ENCODE measurements at places on chromosomes 3 and 15.
A peak's percentile ranks its signal among the peaks of the same experiment; 100 is the strongest.

DNA sequence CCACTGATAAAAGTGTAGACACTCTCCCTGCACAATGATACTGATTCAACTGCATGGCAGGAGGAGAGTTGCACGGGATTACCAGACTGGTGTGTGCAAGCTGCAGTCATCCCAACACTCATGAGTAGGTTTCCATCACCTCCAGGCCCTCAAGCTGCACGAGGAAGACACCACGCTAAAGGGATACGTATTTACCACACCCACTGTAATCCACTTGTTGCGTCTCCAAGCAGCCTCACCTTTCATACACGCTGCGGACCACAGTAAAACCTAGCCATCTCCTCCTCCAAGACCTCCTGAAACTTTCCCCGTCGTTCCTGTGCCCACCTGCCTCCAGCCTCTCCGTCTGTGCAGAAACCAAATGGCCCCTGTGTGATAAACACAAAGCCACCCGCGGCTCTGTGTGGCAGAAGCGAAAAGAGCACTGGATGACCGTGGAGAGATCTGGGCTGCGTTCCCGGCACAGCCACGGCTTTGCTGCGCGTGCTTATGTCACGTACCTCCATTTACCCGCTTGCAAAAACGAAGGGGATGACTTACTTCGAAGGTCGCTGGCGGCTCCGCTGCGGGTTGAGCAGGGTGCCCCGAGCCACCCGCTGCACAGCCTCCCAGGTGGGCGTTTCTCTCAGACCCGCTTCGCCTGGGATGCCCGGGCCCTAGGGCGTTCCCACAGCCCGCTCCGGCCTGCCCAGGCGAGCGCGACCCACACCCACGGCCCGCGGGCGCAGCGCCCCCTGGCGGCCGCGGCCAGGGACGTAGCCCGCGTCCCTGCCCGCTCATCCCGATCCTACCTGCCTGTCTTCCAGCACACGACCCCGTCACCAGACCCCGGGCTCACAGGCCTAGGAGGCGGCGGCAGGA, 643 bp downstream of the ABCC5 start:
- DNase-seq: peak; percentile 68

GRCh38 chr3:31253782-31254181, 278.9 kb upstream of the STT3B start:
- no peak for DNase-seq

DNA sequence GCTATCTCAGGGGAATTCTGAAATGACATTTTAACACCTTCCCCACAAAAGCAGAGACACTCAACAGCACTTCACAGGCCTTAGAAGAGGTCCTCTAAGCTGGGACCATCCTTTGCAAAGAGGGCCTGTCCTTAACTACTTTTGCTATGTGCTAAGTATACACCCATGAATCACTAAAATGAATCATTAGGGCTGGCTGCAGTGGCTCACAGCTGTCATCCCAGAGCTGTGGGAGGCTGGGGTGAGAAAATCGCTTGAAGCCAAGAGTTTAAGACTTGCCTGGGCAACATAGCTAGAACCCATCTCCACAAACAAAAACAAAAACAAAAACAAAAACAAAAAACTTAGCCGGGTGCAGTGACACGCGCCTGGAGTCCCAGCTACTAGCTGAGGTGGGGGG, 53.9 kb upstream of the MELTF start:
- DNase-seq: peak; percentile 24

GRCh38 chr3:50503504-50504342, at the start of gene CACNA2D2:
TSS of gene CACNA2D2 (minus strand) at chr3:50503634. CDS start at chr3:50503423, 211 bp downstream.
- DNase-seq: peak; percentile 70

DNA sequence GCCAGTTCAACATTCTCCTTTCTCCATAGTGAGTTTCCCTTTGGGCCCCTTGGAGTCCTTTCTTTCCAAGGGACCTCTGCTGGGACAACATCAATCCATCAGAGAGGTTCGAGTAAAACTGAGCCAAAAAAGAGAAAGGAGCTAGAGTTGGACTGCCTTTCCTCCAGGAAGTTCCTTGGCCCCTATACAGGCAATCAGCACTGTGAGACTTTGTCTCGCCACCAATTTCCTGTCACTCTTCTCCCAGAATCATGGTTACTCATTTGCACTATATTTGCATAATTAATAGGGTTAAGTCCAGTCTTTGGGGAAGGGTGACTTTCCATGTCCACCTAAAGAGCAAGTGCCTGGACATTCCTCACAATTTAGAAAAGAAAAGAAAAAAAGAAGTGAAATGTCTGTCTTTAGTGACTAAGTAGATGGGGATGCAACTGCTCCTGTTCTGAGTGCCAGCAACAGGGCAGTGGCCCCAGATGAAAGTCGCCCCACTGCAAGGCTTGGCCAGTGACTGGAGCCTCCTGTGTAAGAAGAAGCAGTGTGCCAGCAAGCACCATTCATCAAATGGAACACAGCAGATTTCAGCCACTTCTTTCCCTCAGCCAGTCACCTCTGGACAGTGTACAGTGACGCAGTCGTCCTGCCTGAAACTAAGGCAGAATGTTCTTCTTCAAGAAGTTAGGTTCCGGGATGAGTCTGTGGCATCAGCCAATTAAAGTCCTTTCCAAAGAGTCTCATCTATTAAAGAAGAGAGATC, 91.6 kb downstream of the FSIP1 start:
- no peak for DNase-seq

DNA sequence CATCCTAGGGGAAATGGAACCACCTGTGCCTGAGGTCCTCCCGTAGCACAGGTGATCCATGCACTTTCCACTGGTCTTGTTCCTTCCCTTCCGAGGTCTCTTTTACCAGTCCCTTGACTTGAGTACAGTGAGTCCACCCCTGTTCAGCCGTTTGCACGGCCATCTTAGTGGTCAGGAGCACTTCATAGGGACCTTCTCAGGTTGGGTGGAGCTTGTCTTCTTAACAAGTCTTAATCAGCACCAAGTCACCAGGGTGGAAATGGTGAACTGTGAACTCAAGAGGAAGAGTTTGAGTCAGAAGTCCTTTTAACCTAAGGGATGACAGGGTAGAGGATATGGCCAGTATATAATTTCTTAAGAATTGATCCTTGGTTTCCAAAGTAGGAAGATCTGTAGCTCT, 21.4 kb downstream of the ARL8B start:
- DNase-seq: no peak

DNA sequence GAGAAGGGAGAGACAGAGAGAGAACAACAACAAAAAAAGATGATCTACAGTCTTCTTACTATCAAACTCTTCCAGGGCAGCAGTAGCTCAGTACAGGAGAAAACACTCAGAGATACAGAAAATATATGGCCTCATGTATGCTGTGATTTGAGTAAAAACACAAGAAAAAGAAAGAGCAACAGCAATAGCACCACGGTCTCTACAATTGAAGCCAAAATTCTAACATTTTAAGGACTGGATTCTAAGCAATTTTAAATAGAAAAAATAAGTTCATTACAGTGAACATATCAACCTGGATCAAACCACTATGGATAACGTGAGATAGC, 43.5 kb upstream of the ALCAM start:
- DNase-seq: no peak

- DNase-seq: no peak
Observed at GRCh38 chr3:4083225-4084015, 219.7 kb upstream of the SETMAR start.

- no peak for DNase-seq
Observed at GRCh38 chr3:12458901-12459300, 25.4 kb upstream of the TSEN2 start.

- DNase-seq: no peak
Observed at GRCh38 chr15:74035121-74036017, 40.9 kb downstream of the PML start.

DNA sequence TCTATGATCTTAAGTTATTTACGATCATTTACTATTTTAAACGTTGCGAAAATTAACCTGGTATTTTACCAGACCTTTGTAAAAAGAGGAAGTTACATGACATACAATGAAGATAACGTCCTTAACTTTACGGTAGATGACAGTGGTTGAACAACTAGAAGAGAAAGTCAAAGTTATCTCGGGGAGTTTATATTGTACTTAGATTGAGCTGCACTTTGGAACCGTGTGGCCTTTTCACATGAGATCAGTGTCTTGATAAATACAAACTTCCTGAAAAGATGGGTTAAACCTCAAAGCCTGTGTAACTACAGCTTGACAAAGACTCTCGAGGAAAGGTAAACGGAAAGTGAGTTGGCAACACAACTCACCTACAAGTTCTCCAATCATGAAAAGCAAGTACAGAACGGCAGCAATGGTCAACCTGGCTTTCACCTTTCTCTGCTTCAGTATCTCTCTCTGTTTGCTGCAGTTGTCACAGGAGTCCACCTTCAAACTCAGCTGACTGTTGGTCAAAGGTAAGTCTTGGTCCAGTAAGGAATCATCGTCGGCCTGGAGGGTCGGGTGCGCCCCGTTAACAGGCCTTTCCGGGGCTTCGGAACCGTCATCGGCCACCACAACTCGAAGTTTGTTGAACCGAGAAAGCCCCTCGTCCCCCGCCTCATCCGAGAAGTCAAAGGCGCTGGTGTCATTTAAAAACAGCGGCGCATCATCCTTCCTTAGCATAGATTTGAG, 793 bp downstream of the SLC30A4 start:
- DNase-seq: no peak

GRCh38 chr3:102095383-102095782, 246.1 kb downstream of the NFKBIZ start:
- DNase-seq: no peak

DNA sequence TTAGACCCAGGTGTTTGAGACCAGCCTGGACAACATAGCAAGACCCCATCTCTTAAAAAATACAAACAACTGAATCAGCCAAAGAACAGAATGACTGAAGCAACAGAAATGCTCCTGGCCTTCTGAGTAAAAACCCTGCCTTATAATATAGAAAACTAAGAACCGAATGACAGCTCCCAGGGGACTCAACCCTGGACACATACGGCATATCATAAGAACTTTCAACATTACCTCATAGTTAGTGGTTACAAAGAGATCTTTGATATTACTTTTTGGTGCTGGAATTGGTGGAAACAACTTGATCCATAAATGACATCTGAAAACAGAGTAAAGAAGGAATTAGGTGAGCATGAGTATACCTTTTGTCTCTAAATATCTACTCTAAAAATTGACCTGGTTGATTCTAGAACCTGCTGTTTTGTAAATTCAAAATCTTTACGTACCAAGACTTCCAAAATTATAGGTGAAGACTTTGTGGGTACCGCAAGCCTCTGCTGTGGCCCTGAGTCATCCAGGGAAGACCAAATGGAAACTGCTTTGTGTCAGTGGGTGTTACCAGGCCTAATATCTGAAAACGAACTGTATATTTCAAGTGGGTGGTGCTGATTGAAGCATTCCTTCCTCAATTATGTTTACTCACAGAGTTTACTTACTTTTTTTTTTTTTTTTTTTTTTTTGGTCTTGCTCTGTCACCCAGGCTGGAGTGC, 35.5 kb downstream of the IL5RA start:
- DNase-seq: no peak

- DNase-seq: peak; percentile 37
Observed at GRCh38 chr15:49215768-49216739, 46.0 kb downstream of the GALK2 start.

DNA sequence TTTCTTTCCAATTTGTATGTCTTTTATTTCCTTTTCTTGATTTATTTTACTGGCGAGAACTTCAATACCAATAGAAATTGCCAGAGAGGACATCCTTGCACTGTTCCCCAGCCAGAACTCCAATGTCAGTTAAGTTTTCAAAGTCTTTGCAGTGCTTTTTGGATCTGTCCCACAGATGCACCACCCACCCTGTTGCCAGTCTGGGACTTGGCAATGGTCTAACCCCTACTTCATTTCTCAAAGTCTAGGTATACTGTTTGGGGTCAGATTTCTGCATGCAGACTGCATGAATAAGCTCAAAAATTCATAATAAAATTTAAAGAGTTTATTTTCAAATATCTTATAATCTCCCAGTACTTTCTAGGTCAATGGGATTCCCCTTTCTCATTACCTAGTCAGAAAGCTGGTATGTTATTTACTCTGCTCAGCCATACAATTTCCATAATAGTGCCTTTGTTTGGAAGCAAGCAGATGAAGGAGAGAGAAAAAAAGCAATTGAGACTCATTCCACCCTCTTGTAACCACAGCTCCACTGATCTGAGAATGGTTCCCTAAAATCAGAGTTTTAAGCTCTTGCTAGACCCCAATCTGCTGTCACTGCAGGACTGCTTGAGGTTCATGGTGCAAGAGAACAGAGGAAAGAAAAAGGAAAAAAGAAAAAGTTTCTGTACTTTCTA, 125.9 kb upstream of the PLXND1 start:
- no peak for DNase-seq

DNA sequence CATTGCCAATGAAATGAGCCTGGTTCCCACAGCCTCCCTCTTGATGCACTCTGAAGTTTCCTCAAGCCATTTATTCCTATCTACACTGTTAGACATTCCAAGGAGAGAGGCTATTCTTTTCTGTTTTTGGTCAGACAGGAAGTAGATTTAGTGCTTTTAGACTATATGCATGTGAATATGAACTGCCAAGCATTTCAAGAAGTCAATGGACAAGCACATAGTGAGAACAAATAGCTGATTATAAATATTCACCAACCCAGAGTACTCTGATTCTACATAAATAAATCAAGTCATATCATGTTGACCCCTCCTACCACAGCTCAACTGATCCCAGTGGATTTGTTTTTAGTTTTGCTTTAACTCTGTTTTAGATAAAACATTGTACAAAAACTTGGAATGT, 412.5 kb upstream of the RARB start:
- no peak for DNase-seq

DNA sequence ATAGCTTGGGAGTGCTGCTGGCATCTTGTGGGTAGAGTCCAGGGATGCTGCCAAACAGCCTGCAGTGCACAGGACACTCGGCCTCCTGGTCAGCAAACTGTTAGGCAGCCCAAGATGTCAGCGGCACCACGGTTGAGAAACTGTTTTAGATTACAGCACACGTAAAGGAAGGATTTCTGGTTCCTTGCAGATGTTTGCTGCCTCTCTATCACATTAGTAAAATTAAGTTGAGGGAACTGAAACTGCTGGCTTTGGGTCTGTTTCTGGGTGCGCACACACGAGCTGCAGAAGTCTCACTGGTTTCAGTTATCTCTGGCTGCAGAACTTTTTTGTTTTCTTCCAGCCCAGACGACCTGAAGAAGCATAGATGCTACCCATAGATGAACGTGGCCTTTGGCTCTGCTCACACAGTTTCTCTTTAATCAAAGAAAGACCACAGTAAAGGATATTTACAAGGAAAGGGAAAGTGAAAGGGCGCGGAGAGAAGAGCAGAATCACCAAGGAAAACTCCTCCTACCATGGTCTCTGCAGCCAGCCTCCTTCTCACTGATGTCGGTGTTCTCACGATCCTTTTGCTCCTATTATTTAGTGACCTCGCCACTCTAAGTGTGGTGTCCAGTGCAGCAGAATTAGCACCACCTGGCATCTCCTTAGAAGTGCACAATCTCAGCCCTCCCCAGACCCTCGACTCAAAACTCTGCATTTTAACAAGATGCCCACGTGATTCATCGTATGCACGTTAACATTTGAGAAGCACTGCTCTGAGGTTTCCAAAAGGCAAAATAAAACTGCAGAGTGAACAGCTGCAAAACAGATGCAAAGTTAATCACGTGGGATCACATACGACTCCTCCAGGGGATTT, 50.6 kb upstream of the AKAP13 start:
- DNase-seq: no peak

DNA sequence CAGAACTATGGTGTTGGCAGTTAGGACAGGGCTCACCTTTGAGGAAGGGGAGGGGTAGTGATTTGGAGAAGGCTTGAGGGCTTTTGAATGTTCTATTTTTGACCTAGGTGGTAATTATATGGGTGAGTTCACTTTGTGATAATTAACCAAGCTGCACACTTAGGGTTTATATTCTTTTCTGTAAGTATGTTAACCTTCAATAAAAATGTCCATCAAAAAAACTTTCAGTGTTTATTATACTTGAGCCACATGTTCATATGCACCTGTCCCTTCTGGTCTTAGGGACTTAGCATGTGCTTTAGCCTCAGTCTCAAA, 28.4 kb downstream of the PDE8A start:
- DNase-seq: no peak

GRCh38 chr3:67920969-67921368, 266.6 kb upstream of the SUCLG2 start:
- no peak for DNase-seq

Measured in left cardiac atrium (tissue), 4 donors.